Activated T-helper 1 cell treated with Interleukin-2 at 50 U/mL for 16 hours (primary cell): ENCODE measurements at places on chromosomes 6 and 20.

DNA sequence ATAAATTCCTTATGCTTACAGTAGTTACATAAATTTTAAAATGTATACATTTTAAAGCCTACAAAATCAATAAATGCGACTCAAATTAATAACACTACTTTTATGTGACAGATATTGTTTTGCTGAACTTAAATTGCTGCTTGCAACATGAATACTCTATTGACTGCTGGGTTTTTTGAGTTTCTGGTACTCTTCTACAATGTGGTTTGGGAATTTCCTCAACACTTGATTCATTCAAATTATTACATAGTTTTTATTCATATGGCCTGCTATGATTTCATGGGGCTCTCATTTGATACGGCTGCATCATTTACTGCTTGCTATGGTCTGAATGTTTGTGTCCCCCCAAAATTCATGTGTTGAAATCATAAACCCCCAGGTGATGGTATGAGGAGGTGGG lies 2.3 kb upstream of the TXLNB start:
- no peak for DNase-seq

GRCh38 chr6:126143761-126144251 lies 157.5 kb downstream of the TRMT11 start:
- DNase-seq = no peak

DNA sequence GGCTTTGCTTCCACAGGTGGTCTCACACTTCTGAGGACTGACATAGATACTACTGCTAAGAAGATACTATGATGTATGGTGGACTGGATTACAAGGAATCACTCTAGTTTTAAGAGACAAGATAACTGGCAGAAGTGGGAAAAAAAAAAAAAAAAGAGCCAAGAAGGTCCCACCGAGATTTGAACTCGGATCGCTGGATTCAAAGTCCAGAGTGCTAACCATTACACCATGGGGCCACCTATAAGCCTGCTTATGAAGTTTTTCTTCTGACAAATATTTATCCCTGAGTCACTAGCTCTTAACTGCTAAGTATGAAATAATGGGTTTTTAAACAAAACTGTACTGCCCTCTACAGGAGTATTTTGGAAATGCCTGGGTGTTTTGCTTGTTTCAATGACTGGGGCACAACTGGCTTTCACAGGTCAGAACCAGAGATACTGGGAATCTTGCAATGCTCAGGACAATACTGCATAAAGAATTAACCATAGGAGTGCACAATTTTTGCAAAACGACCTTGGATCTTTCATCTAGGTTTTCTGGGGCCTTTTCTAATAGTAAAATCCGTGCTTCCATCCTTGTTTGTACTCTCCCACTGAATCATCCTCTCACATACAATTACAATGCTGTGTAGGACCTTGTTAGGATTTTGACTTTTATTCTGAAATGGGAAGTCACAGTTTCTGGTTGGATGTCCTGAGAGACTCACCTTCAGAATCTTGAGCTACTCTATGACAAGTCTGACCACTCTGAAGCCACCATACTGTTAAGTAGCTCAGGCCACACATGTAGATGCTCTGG lies 116.3 kb downstream of the OR2B2 start:
- no peak for DNase-seq

DNA sequence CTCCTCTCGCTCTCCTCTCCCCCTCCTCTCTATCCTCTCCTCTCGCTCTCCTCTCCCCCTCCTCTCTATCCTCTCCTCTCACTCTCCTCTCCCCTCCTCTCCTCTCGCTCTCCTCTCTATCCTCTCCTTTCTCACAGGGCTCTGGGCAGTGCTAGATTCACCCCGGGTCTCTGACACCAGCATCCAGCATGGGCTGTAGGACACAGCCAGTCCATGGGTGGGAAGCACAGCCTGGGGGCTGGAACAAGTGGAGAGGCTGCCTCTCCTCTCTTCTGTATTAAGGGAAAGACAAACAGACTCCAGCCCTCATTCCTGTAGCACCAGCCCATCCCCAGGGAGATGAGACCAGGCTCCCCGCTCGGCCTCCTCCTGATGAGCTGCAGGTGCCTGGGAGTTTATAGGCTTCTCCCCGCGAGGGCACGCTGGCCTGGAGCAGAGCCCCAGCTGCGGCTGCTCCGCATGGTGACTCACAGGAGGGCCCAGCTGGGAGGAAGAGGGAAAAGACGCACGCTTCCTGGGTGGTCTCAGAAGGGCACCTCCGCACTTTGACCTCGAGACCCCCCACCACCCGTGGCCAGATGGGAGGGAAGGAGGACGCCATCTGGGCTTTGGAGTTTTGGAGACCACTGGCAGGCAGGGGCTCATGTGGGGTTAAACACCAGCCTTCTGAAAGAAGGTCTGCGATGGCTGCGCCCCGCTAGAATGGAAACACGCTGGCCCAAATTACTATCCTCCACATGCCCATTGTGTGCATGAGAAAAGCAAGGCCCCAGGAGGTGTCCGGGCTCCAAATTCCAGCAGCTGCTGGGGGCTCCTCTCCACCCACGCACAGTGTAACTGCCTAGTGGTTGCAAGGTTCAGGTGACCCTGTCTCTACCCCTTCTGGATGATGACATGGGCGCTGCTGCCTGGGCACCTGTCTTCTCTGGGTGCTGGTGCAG lies 68.0 kb downstream of the BMP7 start:
- no peak for DNase-seq

DNA sequence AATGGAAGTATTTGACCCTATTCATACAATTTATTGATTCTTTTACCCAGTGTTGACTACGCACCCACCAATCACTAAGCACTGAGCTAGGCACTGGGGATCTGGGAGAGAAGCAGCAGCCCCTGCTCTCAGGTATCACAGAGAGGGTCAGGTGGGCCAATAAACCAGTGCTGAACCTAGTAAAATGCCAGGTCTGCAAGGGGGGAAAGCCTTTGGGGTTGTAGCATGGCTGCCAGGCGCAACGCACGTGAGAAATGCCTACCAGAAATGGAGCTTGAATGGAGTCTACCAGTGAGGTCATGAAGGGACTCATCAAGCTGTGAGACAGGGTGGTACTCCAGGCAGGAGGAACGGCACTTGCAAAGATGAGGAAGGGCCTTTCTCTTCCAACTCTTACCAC lies 313.6 kb downstream of the GMDS start:
- DNase-seq = no peak
